A549 (cell line): ENCODE measurements at places on chromosomes 13 and 19. TPM values are rescaled to one million over a fixed set of nuclear protein-coding genes. Genes with fewer than 3 reads are reported as not detected.

The ZNF563 gene
- not detected in 3 replicates for polyA plus RNA-seq

The ERICH4 gene
- polyA plus RNA-seq = 0.10 TPM in 1 of 3 replicates, not detected in the others

The CEACAM4 gene
- polyA plus RNA-seq = not detected in 3 replicates

The CYP2F1 gene
- not detected in 3 replicates for polyA plus RNA-seq

The PGLYRP1 gene
- polyA plus RNA-seq = not detected in 3 replicates

The ZNF813 gene
- 0.30 to 0.67 TPM (median 0.63 TPM) in 3 replicates for polyA plus RNA-seq

The ZNF829 gene
- 0.48 to 0.65 TPM (median 0.52 TPM) in 3 replicates for polyA plus RNA-seq

The LCP1 gene
- polyA plus RNA-seq = 0.07 to 0.09 TPM in 2 of 3 replicates, not detected in the other

The PRTN3 gene
- polyA plus RNA-seq = 0.18 to 0.39 TPM (median 0.24 TPM) in 3 replicates

The ATP12A gene
- not detected in 3 replicates for polyA plus RNA-seq

The ZNF20 gene
- 0.20 to 0.41 TPM (median 0.37 TPM) in 3 replicates for polyA plus RNA-seq

The ERF gene
- polyA plus RNA-seq = 107 to 123 TPM (median 120 TPM) in 3 replicates

The GMIP gene
- polyA plus RNA-seq = 4.1 to 5.1 TPM (median 4.3 TPM) in 3 replicates

The IRF2BP1 gene
- polyA plus RNA-seq = 20.1 to 23.1 TPM (median 21.3 TPM) in 3 replicates

The ZNF470 gene
- 1.6 to 1.7 TPM (median 1.7 TPM) in 3 replicates for polyA plus RNA-seq

The ZNF418 gene
- polyA plus RNA-seq = 1.8 to 3.0 TPM (median 2.2 TPM) in 3 replicates

The MYO1F gene
- polyA plus RNA-seq = 0.17 to 0.24 TPM (median 0.23 TPM) in 3 replicates

The ZNF566 gene
- 10.6 to 12.0 TPM (median 11.7 TPM) in 3 replicates for polyA plus RNA-seq

The MARK4 gene
- polyA plus RNA-seq = 6.0 to 7.8 TPM (median 6.8 TPM) in 3 replicates

The KLF1 gene
- polyA plus RNA-seq = not detected in 3 replicates

The TMEM272 gene
- polyA plus RNA-seq = not detected in 3 replicates

The TM9SF2 gene
- 52.5 to 61.4 TPM (median 58.8 TPM) in 3 replicates for polyA plus RNA-seq

The POU2F2 gene
- polyA plus RNA-seq = 0.24 to 0.49 TPM (median 0.28 TPM) in 3 replicates

The RPL18 gene
- polyA plus RNA-seq = 2,568 to 2,696 TPM (median 2,647 TPM) in 3 replicates

The GARIN5A gene
- 1.5 to 2.5 TPM (median 1.7 TPM) in 3 replicates for polyA plus RNA-seq

The TTC9B gene
- polyA plus RNA-seq = 0.04 TPM in 1 of 3 replicates, not detected in the others

The PCDH17 gene
- 0.01 TPM in 1 of 3 replicates, not detected in the others for polyA plus RNA-seq
